Muscle of arm (tissue), 14 donors: ENCODE measurements at places on chromosomes 2 and 18.

- no peak for DNase-seq
Measured at GRCh38 chr2:75573145-75573878, 12.6 kb upstream of the EVA1A start.

GRCh38 chr2:40488927-40489677 is 37.2 kb upstream of the SLC8A1 start:
- peak; percentile 31 for DNase-seq

DNA sequence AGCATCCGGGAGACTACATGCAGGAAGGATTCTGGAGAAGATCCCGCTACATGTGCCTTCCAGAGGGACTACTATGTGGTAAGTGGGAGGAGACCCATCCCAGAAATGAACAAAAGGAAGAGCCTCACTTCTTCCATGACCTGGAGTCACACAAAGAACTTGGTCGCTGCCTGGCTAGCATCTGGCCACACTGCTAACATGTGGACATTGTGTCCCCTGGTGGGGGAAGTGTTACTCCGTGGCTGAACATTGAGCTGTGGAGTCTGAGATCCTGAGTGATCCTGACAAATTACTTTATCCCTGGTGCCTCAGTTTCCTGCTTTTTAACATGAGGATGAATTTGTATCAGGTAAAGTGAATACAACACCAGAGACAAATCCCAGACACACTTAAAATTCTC is 8.4 kb downstream of the SPP2 start:
- no peak for DNase-seq

GRCh38 chr18:3717376-3718025 is 267.5 kb downstream of the TGIF1 start:
- no peak for DNase-seq

DNA sequence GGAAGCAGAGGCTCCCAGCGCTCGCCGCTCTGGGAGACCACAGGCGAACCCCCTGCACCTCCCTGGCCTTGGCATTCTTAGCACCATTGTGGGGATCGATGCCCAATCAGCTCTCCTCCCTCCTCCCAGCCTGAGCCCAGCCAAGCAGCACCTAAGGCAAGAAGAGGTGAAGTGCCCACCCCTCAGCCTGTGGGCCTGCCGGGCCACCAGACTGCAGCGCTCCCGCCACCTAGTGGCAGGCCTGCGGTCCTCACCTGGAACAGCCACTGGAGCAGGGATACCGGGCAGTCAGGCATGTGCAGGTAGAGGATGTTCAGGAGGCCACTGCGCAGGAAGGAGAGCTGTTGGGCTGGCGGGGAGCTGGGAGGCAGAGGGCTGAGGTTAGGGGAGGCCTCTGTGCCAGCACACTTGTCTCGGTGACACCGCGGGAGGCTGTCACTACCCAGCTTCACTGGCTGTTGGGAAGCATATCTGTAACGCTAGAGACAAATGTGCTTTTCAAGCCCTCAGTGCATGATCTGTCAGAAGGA is 35.2 kb downstream of the FAM178B start:
- DNase-seq: peak; percentile 76

DNA sequence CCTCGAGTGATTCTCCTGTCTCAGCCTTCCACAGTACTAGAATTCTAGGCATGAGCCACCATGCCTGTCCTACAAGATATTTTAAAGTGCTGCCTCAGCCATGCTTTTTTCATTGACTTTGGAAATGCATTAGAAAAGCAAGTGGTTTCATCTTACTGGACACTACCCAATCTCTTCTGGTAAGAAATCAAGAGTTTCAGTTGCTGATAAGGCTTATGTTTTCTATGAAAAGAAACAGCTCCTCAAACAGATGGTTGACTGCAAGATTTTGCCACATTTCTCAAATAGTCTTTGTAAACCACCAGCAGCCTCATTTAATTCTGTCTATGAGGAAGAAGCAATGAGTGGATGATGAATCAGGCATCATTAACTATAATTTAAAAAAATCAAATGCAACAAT is 264.5 kb upstream of the LRP1B start:
- DNase-seq: no peak
